ENCODE measurements at places on chromosomes 4 and X.

DNA sequence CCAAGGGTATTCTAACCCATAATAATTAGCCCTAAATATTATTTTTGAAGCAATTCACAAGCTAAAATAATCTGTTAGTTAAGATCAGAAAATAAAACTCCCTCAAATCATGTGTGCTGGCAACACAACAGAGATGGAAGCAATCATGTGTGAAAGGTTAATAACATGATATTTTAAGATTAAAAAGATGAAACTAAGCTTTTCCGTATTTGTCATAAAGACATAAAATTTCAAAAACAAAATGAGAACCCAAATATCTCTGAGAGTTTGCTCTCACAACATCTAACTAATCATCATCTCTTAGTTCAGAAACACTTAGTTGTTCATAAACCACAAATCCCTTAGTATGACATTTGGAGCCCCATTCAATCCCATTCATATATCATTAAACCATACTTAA is 749.1 kb downstream of the CCSER1 start:
- no peak for DNase-seq

DNA sequence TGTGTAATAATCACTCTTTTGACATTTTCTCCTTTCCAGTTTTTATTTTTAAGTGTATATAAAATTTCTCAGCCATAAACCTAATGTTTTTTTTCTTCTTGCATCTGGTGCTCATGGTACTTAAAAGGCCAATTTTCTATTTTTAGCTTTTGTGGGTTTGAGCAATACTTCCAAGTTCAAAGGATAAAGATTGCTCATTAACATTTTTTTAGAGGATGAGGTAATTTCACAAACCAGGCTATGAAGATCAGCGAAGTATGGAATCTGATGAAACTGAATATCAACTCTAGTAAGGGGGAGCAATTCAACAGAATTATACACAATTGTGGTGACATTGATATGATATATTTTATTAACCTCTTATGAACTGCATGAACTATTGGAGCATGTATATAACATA is 25.8 kb upstream of the KLHL34 start:
- DNase-seq = peak; percentile 70

DNA sequence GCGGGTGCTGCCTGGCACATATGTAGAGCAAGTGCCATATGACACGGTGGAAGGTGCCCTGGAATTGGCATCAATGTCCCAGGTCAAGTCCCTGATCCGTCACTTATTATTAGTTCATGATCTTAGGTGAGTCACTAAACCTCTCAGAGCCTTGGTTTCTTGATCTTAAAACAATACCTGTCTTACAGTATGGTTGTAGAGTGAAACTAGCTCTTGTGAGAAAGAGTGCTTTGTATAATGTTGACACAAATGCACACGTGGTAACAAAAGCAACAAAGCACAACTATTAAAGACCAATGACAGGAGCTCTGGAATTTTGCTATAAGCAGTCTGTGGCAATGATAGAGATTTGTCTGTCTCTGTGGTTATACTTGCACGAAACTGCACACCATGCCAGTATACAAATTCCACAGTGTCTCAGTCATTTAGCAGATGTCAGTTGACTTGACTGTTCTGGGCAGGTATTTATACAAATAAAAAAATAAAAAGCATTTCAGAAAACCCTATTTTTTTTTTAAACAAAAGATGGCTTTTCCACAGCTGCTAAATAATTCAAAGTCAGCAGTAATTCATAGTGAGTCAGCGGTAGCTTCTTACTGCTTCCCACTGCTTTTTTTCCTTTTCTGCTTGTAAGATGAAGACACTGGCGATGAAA is 19.7 kb upstream of the ACSL1 start:
- DNase-seq = peak; percentile 19

DNA sequence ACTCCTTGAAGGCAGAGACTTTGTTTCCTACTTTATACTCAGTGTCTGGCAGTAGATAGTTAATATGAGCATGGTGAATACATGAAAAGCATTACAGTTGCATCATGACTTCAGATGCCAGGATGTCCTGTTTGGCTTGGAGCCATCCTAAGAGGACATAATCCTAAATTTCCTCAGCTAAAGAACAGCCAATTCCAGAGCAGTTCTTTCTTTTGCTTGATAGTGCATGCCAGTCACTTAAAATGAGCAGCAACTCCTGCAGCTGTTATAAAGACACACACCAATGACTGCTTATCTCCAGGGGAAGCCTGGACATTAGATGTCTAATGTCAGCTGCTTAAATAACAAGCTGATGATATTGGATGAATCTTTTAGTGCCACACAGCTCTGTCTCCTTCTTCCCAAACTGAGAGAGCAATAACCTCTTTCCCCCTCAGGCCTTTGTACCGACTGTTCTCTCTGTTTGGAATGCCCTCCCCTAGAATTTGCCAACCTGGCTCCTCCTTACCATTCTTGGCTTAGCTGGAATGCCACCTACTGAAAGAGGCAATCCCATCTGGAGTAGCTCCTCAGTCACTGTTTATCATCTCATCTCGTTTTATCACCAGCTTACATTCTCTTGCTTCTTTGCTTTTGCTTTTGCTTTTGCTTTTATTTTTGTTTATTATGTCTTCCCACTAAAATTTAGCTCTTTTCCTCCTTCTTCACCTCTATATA is 100.8 kb upstream of the USP38 start:
- no peak for DNase-seq

DNA sequence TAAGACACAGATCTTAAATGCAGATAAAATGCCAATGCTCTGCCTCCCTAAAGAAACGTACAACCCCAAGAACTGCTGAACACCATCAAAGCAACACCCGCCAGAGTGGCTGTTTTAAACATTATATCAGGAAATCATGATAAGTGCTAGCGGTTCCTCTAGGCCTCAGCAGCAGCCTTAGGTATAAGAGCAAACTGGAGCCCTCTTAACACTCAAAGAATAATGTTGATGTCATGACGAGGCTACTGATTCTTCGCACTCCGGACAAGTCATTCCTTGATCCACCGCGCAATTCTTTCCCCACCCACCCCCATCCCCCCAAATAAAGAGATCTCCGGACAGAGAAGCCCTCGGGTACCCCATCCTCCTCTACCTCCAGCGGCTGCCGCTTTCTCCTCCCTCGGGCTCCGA is 507 bp downstream of the LIN54 start:
- peak; percentile 20 for DNase-seq

DNA sequence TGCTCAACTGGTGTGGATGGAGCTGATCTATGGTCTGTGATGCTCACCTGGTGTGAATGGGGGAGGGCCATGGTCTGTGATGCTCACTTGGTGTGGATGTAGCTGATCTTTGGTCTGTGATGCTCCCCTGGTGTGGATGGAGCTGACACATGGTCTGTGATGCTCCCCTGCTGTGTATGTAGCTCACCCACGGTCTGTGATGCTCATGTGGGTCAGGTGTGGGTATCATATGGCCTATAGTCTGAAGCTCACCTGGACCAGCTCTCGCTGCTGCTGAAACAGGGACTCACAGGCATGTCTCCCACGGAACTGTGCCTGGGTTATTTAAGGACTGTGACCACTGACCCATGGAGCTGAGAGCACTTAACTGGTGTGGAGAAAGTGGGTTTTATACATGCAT is 109.7 kb downstream of the CRLF2 start:
- DNase-seq = no peak

GRCh38 chr4:151687021-151687640 is 73.7 kb downstream of the GATB start:
- no peak for DNase-seq

DNA sequence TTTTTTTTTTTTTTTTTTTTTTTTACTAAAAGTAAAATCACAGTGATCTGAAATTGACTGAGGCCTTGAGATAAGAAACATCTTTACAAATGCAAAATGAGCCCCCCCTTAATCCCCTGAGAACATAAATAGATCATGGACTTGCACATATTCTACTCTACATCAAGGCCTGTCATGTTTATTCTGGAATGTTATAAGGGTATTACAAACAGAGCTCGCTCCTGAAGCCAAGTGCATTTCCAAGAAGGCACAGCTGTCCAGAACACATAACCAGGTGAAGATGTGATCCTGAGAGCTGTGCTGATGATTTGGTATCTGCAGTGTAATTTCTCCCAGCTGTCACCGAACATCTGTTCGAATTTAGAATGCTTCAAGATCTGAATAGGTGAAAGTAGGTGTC is 384.5 kb downstream of the GPAT3 start:
- no peak for DNase-seq

DNA sequence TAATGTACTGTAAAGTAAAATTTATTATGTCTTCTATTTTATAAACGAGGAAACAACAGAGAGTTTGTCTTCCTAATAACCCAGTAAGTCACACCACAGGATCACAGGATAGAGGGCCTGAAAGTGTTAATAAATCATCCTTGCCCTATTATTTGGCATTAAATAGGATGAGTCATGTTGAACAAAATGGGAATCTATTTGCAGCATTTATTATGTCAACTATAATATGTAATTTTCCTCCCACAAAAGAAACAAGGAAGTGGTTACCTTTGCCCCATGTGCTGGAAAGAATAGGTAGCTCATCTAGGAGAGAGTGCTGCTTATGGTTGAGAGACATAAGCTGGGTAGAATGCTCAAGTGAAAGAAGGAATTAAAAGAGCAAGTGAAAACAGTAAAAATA is 237.6 kb upstream of the NDST3 start:
- no peak for DNase-seq

GRCh38 chr4:76753814-76754213 is 144.1 kb downstream of the SOWAHB start:
- peak; percentile 88 for DNase-seq

GRCh38 chrX:154294791-154295574 is at the start of gene TEX28:
TSS of gene TEX28 (minus strand) at chrX:154295124. CDS start at chrX:154292117, 3,007 bp downstream.
- DNase-seq = no peak

GRCh38 chr4:170724191-170724590 is 634.4 kb upstream of the AADAT start:
- DNase-seq = no peak

DNA sequence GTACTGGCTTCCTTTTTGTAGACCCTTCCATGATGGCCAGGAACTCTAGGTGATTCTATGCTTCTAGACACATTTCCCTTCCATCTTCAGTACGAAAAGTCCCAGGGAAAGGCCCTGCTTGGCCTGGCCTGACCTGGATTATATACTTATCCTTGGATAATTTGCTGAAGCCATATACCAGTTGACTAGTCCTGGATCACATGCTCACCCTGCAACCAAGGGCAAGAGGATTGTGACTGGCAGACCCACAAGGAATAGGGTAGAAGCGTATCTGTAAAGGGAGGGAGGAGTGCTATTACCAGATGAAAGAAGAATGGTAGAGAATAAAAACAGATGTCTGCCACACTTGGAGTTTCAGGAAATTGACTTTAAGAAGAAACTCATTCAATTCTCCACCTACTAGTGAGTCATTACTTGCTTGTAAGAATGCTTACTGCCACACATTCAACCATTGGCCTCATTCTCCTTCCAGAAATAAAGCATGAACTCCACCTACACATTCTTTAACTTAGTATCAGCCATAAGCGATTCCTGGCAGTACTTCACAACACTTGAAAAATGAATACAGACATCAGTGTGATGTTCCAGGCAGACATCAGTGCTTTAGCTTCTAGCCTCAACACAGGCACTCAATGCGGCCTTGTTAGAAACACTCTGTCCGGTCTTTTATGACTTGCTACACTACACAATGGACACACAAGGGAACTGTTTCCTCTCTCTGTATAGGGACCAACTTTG is 141.8 kb downstream of the CBR4 start:
- DNase-seq = peak; percentile 71

DNA sequence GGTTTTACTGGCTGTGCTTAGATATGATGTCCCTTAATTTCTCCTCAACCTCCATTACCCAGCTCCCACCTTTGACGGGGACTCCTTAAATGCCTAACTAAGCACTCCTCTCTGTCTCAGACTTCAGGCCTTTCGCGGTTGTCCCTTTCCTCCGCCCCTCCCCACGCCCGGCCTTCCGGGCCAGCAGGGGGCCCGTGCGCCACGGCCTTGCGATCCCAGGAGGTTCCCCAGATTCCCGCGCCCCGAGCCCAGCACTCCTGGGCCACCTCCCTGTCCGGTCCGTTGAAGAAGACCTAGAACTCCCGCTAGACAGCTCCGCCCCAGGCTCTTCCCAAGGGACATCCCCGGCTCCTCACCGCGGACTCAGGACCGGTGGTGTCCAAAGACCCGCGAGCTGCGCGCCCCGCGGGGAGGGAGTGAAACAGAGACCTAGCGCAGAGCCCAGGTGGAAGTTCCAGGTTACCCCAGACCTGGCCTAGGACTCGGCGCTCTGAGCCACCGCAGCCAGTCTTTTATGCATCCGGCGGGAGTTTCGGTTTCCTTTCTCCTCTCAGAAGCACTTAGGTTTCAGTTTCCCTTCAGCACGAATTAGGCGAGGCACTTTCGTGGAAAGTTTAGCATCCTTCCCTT is at the start of gene DDX60:
Gene DDX60, minus strand, starts transcription at position 487 of the 630 bp plus-strand sequence. CDS start 7,493 bp downstream, outside the sequence.
- DNase-seq = peak; percentile 59

- DNase-seq = no peak
Observed at GRCh38 chr4:142345924-142346323, 500.2 kb downstream of the INPP4B start.

- no peak for DNase-seq
Observed at GRCh38 chr4:90071289-90072235, 55.6 kb upstream of the CCSER1 start.

GRCh38 chr4:10897076-10897475 is 212.5 kb upstream of the CLNK start:
- no peak for DNase-seq

- no peak for DNase-seq
Observed at GRCh38 chr4:40134206-40134917, 62.5 kb upstream of the RHOH start.

DNA sequence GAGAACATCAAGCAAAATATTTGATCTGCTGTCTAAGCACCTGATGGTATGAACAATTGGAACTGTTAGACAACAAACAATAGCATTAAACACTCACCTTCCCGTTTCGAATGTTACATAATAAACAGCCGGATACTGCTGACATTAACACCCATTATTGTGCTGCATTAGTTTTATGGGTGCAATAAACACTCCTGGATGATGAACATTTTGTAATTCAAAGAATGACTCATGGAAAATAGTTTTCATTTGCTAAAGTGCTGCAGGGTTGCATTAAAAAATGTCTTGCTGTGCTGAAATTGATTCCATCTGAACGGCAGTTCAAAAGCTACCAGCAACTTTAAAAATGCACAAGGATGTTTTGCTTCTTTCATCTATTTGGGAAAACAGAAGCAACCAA is 100.8 kb upstream of the SORBS2 start:
- no peak for DNase-seq

DNA sequence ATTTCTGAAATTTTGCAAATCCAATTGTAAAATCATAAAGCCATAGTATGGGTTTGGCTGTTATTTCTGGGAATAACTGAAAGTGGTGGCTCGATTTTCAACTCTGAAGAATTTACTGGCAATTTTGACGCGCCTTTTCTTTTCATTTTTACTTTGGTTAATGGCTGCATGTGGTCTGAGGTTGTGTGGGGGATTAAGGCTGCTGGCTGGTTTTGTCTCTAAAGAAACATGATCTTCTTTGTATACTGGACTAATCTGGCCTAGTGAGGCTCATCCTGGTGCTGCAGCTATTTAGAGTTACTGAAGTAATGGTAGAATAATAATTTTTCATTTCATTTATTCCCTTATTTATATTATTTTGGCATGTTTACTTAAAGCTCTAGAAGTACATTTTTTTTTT is 164.0 kb downstream of the RNF150 start:
- DNase-seq = no peak

GRCh38 chr4:189941005-189941450 is 356 bp downstream of the FRG1 start:
- DNase-seq = no peak

- no peak for DNase-seq
Observed at GRCh38 chr4:95272797-95273196, 276.0 kb downstream of the UNC5C start.

- DNase-seq = no peak
Observed at GRCh38 chr4:52843958-52844357, 18.2 kb upstream of the RASL11B start.

GRCh38 chr4:1470393-1470670 is 64.1 kb upstream of the NKX1-1 start:
- no peak for DNase-seq
